ENCODE measurements at places on chromosomes 5 and 9. TPM values are rescaled to one million over a fixed set of nuclear protein-coding genes. Genes with fewer than 3 reads are reported as not detected.

DNA sequence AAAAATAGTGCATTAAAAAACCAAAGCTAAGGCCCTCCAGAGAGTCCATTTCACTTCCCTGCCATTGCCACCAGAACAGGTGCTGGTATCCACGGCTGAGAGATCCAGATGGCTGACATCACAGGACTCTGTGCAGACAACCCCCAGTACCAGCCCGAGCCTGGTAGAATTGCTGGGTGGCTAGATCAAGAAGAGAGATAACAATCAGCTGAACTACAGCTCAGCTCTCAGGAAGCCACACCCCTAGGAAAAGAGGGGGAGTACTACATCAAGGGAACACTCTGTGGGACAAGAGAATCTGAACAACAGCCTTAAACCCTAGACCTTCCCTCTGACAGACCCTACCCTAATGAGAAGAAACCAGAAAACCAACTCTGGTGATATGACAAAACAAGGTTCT, 73.8 kb upstream of the SLIT3 start:
- no peak for DNase-seq
- no peaks in the 10 kb centered on the region for H3K4me1 ChIP-seq
- H3K4me3 ChIP-seq, result no peak overlapping the region
- H3K27me3 ChIP-seq, result no peaks in the 10 kb centered on the region
- H3K36me3 ChIP-seq, result no peaks in the 10 kb centered on the region
- H3K27ac ChIP-seq, result no peak overlapping the region

- H3K4me3 ChIP-seq, result peak overlapping the region; percentile 94
- peaks cover 48% of the 10 kb centered on the region for H3K4me1 ChIP-seq
These were observed 453 bp downstream of the PTRH1 start for GRCh38 chr9:127714951-127715469.

The PCDHB6 gene
- 0.13 TPM for polyA plus RNA-seq

The TMEM252 gene
- polyA plus RNA-seq, result not detected

The F2RL2 gene
- polyA plus RNA-seq, result 0.04 TPM

The PRLR gene
- polyA plus RNA-seq, result 0.03 TPM

DNA sequence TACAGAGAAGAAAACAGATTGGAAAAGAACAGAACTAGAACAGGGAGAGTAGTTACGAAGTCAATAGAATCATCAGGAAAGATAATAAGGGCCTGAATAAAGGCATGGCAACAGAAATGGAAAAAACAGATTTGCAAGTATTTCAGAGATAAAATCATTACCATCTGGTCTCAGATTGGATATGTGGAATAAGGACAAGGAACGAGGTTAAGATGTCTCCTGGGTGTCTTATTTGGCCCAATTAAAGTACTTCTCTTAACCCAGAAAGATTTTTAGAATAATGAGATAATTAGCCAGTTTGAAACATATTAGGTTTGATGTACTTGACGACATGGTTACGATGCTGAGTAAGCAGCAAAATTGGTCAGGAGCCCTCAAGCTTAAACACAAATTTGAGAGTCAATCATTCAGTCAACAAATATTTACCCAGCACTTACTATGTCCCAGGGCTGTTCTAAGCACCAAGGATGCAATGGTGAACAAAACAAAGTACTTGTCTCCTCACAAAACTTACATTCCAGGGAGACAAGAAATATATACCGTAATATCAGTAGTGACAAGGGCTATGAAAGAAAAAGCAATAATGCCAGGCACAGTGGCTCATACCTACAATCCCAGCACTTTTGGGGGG, 18.3 kb downstream of the RICTOR start:
- peaks cover 7% of the 10 kb centered on the region for H3K36me3 ChIP-seq
- H3K27ac ChIP-seq, result no peak overlapping the region
- peaks cover 42% of the 10 kb centered on the region for H3K4me1 ChIP-seq
- no peaks in the 10 kb centered on the region for H3K27me3 ChIP-seq
- H3K4me3 ChIP-seq, result no peak overlapping the region

The SLC36A3 gene
- not detected for polyA plus RNA-seq

Measured in spleen (tissue), 13 donors.